ENCODE measurements at places on chromosomes 1 and 21.
A peak's percentile ranks its signal among the peaks of the same experiment; 100 is the strongest.

DNA sequence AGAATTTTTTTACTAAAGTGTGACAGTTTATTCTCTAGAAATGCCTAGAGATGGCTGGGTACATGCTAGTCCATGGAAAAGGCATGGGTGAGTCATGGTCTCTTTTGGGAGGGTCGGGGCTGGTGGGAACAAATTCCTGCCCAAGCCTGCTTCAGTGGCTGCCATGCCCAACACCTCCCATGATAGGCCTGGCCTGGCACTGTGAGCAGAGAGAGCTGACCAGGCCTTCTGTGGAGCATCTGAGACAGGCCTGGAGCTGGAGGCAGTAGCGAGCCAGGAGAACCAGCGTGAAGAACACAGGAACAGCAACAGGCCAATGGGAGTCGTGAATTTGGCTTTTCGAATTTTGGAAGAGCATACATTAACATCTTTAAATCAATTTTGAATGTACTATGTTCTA, 209.2 kb downstream of the SDCCAG8 start:
- no peak for DNase-seq

GRCh38 chr1:153122831-153123421, 9.6 kb upstream of the SPRR2F start:
- DNase-seq, result no peak

- no peak for DNase-seq
These were observed 87.9 kb downstream of the PRDM16 start for GRCh38 chr1:3156936-3157335.

- DNase-seq, result no peak
These were observed 445.6 kb downstream of the PLPP3 start for GRCh38 chr1:56133522-56134472.

- no peak for DNase-seq
These were observed 4.7 kb downstream of the C1orf174 start for GRCh38 chr1:3895279-3895950.

DNA sequence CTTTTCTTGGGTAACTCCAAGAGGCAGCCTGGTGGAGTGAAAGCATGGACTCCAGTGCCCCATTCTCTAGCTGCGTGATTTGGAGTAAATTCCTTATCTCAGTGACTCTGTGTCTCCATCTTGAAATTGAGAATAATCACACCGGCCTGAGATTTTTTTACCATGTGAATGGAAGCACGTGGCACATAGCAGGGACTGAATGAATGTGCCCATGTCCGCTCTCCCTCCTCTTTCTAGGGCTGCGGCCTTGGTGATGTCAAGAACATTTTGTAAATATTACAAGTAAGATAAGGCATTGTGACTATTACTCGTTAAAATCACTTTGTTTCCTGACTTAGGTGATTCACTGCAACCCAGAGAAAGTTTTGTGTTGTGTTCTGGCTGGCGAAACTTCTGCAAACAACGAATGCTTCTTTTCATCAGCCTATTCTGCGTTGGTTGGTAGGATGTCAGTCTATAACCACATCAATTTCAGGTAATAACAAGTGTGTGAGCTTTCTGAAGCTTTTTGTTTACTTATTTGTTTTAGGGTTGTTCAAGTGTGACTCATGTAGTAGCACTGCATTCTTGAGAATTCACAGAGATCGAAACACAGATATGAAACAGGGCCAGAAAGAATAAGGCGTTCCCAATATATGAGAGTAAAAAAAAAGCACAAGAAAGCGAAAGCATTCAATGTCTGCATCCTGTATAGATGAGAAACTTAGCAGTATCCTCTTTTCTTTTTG, 135.7 kb upstream of the SLC45A1 start:
- no peak for DNase-seq

- DNase-seq, result no peak
These were observed 20.8 kb downstream of the EYA3 start for GRCh38 chr1:28067523-28068090.

DNA sequence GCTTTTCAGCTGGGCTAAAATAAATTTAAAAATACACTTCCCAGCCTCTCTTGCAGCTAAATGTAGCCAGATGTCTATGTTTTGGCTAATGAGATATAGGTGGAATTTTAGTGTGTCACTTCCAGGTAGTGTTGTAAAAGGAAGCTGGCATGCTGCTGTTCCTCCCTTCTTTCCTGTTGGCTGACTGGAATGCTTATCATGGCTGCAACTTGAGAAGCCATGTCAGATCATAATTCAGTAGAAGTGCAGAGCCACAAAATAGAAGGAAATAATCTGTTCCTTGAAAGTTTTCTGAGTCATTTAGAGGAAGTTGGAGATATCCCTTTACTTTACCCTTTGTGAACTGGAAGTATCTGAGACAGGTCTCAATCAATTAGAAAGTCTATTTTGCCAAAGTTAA, 10.9 kb upstream of the RBM15 start:
- no peak for DNase-seq

DNA sequence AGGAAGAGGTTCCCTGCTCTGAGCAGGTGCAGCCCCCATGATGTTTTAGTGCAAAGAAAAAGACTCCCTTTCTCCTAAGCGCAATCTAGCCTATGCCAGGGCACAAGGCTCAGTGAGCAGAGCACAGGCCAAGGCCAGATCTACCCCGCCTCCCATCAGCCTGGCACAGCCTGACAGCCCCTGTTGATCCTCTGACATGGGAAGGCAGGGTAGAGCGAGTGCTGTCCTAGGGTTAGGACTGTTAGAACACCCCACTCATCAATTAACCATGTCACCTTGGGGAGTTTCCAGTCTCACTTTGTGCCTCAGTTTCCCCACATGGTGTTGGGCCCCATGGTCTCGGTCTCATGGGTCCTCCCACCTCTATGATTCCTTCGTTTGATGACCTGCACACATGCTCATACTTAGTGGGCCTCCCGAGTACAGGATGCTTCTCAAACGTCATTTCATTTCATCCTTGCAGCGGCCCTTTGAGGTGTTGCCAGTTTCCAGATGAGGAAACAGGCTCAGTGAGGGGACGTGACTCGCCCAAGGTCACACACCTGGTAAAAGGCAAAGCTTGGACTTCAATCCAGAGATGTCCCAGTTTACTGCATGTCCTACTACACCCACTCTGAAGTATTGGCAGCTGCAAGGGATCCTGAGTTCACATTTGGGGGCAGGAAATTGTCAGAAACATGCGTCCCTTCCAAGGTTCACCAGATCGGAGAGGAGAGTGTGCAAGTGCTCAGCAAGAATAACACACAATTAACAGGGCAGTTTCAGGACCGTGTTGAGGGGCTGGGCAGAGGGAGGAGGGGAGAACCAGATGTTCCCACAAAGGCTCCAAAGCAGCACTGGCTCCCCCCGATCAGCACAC, 213.3 kb downstream of the TRABD2B start:
- no peak for DNase-seq

DNA sequence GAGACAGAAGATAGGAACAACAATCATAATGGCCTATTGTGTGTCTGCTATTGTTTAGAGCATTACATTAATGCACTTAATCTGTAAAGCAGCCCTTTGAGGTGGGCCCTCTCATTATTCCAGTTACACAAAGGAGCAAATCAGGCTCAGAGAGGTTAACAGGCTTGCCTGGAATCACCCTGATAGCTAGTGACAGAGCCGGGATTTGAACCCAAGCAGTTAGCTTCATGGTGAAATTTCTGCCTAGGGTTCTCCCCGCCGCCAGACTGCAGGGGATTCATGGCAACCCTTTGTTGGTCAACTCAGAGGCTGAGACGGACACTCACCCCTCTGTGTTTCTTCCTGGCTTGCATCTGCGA, 7.1 kb downstream of the HEYL start:
- DNase-seq, result no peak

- peak; percentile 37 for DNase-seq
These were observed 7.0 kb downstream of the LRRC71 start for GRCh38 chr1:156927215-156928042.

GRCh38 chr1:156310962-156311361, 11.9 kb upstream of the VHLL start:
- DNase-seq, result no peak

GRCh38 chr21:36419996-36420395, 34.8 kb downstream of the CHAF1B start:
- peak; percentile 76 for DNase-seq

- DNase-seq, result no peak
These were observed 157.2 kb upstream of the TMEM51 start for GRCh38 chr1:14996133-14997050.

GRCh38 chr1:17599291-17599953, 59.9 kb downstream of the ARHGEF10L start:
- DNase-seq, result no peak

DNA sequence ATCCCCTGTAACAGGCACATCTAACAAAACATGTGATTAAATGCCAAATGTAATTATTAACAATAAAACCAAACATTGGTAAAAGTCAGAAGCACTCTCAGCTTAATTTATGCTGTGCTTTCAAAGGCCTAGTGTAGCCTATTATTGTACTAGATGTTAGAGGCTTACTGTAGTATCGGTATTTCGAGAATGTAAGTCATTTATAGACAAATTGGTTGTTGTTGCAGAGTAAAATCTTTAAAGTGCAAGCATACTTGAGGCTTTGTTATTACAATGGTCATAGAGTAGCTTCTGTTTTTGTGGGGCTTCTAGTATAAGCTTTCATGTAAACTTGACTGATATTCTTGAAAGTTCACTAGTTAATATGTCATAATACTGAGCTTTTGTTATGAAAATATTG, 965.8 kb downstream of the PLA2G4A start:
- DNase-seq, result no peak

DNA sequence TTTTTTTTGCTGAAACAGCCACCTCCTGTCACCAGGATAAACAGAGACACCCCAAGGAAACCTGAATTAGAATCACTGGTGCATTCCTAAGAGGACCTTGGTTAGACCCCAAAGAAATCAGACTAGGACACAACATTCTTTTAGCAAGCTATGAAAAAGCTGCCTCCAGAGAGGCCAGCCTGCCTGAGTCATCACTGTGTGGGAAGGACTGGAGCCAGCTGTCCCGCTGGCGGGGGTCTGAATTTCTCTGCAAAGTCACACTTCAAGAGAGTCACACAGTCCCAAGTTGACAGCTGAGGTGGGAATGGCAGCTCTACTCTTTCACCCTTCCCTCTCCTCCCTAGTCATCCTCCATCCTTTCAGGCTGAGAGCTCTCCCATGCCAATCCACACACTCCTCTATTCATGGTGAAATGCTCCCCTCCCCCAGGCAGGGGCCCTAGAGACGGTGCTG, 405.0 kb upstream of the POU3F1 start:
- DNase-seq, result no peak

DNA sequence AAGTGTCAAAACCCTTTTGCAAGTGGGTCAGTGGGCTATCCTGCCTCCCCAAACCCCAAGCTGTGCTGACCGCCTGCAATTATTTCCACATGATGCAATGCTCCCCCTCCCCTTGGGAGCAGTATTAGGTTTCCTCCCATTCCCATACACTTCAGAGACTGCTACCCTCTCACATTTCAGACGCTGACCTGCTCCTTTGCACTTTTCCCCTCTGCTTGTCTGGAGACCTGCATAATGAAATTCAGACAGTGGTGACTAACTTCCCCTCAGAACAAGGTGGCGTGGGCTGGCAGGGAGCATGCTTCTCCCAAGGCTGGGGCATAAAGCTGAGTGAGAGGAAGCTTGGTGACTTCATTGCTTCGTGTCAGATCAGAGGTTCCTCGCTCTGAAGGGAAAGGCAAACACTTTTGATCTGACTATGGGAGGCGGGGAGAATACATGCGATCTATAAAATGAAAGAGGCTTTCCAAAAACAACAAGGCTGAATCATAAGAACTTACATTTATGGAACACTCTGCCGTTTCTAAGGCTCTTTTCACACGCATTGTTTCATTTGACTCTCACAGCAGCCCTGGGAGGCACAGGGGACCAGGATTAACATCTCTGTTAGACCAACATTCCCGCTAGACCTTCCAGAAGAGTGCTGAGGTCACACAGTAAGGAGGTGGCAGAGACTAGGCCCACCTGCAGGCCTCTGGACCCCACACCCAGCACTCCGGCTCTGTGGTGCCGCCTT, 27.5 kb upstream of the ROR1 start:
- no peak for DNase-seq

DNA sequence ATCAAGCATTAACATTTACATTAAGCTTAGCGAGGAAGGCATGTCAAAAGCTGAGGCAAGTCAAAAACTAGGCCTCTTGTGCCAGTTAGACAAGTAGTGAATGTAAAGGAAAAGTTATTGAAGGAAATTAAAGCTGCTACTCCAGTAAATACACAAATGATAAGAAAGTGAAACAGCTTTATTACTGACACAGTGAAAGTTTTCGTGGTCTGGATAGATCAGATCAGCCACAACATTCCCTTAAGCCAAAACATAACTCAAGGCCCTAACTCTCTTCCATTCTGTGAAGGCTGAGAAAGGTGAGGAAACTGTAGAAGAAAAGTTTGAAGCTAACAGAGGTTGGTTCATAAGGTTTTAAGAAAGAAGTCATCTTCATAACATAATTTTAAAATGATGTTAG, 131.9 kb downstream of the VAV3 start:
- no peak for DNase-seq

- no peak for DNase-seq
These were observed 95.9 kb upstream of the COA6 start for GRCh38 chr1:234277161-234277868.

GRCh38 chr1:159341736-159342135, 39.6 kb downstream of the FCER1A start:
- DNase-seq, result no peak

GRCh38 chr1:117930173-117930447, 571 bp downstream of the WDR3 start:
- DNase-seq, result no peak

DNA sequence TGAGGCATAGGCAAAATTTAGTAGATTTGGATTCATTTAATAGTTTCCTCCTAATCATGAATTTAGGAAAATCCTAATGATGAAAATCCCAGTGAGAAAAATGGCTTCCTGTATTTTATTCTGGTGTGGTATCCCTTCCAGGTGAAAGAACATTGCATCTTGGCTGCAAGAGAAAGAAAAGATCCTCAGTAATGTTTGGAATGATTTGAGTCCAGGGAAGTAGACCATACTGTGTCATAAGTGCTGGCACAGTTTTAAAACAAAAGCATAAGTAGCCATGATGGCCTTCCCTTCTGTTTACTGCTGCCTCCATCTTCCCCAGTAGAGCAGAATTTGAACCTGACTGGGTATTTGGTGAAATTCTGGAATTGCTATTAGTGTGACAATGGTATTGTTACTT, 52.8 kb downstream of the CACHD1 start:
- DNase-seq, result no peak

DNA sequence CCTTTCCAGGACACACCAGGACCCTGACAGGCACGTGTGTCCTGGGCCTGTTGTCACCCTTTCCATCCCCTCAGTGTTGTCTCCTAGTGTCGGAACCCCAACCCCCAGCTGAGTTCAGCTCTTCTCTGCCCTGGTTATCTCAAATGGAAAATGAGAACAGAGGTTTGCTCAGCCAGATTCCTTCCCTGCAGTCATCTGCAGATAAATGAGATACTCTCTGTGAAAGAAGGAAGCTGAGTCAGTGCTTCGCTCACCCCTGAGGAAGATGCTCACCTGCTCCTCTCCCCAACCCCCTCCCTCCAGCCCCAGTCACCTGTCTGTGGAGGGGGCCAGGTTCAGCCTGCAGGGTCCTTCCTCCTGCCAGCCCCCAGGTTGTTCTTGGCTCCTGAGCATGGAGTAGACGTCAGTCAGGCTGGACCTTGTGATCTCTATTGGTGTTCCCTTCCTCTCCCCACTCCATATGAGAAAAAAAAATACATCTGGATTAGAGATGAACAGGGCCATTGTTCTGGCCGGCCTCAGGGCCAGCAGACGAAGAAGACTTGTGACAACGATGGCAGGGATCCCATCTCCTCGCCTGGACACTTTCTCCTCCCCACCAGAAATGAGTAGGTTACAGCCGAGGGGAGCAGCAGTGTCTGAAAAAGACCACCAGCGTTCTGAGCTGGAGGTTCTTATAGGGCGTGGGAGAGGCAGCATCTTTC, 20.9 kb downstream of the PHGDH start:
- DNase-seq, result no peak
